ENCODE measurements at places on chromosomes 5 and 9.
A peak's percentile ranks its signal among the peaks of the same experiment; 100 is the strongest.

DNA sequence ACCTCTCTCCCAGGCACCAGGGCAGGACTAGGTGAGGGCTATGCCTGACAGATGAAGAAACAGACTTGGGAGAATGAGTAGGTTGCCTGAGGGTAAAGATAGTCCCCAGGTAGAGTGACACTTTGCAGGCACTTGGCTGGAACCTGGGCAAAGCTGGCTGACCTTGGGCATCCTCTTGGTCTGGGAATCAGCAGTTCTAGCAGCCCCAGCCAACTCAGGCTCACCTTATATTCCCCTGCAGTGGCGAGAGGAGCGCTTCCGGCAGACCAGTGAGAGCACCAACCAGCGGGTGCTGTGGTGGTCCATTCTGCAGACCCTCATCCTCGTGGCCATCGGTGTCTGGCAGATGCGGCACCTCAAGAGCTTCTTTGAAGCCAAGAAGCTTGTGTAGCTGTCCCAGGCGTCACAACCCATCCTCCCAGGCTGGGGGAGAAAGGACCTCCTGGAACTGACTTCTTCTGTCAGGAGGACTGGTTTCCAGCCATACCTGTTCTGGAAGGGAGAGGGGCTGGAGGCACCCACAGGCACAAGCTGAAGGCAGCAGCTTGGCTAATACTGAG lies 3.1 kb downstream of the TMED9 start:
- no peak for DNase-seq

- DNase-seq = no peak
These were observed 57.4 kb downstream of the PSMB7 start for GRCh38 chr9:124357721-124358361.

DNA sequence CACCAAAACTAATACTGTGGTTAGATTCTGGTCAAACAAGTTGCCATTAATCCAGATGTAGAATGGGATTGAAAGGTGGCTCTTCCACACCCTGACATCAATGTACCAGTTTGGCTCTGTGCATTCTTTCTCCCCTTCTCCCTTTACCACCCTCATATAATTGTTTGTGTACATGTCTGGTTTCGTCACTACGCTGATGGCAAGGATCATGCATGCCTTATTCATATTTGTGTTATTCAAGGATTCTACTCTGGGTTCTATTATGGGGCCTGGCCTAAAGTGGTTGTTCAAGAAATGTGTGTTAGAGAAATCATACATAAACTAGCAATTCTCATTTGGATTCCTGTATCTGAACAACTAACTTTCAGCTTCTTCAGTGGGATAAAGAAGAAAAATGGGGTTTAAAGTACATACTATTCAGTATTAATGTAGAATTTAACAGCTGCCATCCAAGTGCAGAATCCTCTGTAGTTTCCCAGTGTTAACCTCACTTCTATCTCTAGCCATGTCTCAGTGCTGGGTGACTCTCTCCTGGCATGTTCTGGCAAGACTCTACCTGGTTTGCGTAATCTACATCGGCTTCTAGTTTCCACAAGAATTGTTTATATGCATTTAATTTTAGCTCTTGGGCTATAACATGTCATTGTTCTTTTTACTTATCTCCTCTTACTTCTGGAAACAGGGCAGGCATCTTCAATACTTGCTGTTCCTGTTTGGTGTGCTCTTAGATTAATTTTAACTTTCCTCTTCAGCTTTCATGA lies 27.9 kb upstream of the CDKN2B start:
- DNase-seq = no peak

GRCh38 chr9:74824654-74825053 lies 63.1 kb downstream of the TRPM6 start:
- no peak for DNase-seq

GRCh38 chr5:132491368-132492364 lies 1.1 kb upstream of the IRF1 start:
- DNase-seq = no peak

DNA sequence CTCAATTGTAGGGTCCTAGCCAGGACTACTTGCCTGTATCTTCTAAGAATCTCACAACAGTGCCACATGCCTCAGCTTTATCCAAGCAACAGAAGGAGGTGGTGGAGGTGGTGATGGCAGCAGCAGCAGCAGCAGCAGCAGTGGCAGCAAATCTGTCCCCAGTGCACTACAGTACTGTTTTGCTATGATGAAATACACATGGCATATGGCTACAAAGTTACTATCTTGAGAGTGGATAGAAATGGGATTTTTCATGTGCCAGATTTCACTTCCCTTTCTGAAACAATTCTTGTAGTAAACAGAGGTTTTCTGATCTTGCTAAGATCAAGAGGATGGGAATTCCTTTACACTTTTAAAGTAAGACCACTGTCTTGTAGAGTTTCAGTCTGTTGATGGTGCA lies 8.1 kb upstream of the CYSTM1 start:
- no peak for DNase-seq

DNA sequence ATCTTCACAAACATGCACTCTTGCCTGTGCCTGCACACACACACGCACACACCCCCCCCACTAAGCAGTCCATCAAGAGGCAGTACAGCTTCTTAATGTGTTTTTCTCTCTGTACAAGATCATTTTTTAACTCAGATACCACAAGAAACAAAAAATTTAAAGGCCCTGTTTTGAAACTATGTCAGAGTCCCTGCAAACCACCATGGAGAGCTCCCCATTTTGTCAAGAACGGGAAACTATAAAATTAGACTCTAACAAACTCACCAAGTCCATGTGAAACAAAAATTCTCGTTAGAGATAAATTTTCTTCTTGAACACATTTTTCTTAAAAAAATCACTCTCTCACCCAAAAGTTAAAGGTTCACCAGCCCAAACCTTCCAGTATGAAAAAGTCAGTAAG lies 86.3 kb downstream of the ELAVL2 start:
- no peak for DNase-seq

- DNase-seq = no peak
These were observed 16.7 kb downstream of the PCDH12 start for GRCh38 chr5:141941307-141941706.

GRCh38 chr5:139808481-139809330 lies 13.1 kb downstream of the PSD2 start:
- no peak for DNase-seq

DNA sequence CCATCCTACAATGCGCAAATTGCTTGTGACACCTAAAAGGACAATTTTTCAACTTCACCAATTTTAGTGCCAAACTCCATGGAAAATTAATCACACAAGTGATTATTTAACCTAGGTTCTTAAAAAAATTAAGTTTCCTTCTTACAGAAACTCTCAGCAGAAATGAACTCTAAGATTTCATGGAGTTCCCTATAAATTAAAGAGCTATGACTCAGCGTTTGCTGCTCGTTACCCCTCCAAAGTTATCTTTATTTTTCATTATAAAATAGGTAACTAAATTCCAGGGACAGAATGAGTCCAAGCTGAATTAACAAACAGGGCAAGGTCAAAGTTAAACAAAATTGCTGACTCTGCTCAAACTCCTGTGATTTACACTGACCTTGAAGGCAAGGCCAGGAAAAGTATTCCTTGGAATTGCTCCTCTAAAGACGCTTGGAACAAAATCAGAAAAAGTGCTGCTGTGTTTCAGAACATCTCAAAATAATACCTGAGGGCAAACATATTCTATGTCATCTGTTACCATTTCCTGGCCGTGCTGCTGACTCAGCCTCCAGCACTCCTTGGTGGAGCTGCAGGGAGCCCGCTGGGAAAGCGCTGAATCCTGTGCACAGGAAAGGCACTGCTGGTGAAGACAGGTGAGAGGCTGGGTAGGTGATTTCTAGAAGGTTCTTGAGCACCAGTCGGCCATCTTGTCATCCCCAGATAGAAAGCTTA lies 2.5 kb upstream of the CMBL start:
- DNase-seq = peak; percentile 96

GRCh38 chr5:65815161-65815560 lies 93.2 kb downstream of the NLN start:
- DNase-seq = no peak

- DNase-seq = no peak
These were observed 492.2 kb downstream of the ENC1 start for GRCh38 chr5:74148321-74148720.

- no peak for DNase-seq
These were observed 497.7 kb upstream of the TYRP1 start for GRCh38 chr9:12195456-12195855.
